SW 1271 (cell line): ENCODE measurements at places on chromosomes 11 and 22.

GRCh38 chr11:84648471-84648870 lies 978.7 kb downstream of the DLG2 start:
- no peak for DNase-seq

GRCh38 chr22:45537734-45538181 lies 35.1 kb downstream of the FBLN1 start:
- DNase-seq: no peak

DNA sequence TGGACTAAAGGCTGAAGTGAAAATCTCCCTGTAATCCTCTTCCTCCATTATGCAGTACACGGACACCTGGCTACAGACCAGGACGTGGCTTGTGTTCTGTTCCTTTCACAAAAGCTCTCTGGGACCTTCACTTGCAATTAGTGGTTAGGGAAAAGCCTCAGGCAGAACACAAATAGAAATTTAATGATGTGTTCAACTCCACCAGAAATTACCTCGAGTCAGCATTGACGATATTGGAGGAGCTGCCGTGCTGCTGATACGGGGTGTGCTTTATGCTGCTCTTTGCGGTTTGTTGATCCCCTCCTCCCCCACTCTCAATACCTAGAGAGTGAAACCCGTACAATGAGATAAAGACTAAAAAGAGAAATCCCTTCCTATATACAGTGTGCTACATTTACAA lies 48.9 kb downstream of the POLD3 start:
- no peak for DNase-seq

- DNase-seq: no peak
These were observed 37.0 kb upstream of the LRRC55 start for GRCh38 chr11:57144531-57145320.

DNA sequence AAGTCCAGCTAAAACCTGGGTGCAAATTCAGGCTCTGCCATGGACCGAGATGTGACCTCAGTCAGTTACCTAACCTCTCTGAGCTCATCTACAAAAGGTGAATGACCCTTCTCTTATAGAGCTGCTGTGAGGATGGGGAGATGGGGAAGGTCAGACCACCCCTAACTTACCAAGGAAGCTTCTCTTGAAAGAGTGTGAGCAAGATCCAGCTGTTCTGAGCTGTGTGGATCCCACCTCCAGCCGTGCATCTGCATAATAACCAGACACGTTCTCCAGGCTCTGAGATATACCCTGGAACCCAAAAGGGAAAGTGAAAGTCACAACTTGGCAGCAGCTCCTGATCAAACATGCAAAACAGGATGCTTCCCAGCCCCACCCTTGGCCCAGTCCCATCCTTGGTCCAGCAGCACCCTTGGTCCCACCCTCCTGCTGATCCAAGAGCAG lies at the start of gene APOL3:
TSS of gene APOL3 (minus strand) at position 257 of the 444 bp plus-strand sequence. CDS start 11,700 bp downstream, outside the sequence.
- no peak for DNase-seq

DNA sequence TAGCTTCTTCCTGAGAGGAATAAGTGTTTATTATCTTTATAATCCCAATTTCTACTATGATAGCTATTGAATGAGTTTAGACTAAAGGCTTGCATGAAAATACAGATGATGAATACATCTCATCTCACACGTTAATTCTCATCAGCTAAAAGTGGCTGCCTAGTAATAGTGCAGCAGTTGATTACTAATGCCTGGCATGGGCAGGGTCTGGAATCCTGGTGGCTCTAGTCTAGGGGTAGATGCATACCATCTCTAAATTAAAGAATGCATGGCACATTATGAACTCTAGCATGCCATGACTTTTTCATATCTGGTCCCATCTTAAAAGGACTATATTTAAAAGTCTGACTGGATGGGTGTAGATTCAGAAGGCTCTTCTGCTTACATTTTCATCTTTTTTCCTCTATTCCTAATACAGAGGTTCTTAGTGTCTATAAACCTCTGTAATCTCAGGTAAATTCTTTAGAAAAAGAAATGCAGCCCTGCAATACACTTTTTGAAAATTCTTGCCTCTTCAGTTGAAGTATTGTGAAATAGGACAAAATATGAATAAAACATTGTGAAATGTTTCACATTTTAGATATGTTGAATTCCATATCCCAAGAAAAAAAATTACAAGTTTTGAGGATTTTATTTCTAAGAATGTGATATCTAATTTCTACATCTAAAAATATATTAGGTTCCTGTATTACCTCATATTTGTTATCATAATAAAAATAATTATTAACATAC lies 187.6 kb downstream of the C11orf87 start:
- no peak for DNase-seq

DNA sequence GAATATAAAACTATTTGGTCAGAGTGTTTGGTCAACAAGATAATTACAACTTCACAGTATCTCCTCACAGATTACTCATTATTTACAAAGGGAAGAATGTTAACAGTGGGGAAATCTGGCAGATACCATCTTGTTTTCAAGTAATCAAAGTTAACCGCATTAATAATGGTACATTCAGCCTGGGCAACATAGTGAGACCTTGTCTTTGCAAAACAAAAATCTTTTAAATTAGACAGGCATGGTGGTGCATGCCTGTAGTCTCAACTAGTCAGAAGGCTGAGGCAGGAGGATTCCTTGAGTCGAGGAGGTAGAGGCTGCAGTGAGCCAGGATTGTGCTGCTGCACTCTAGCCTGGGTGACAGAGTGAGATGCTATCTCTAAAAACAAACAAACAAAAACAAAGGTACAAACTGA lies 78.5 kb downstream of the ACER3 start:
- no peak for DNase-seq

- no peak for DNase-seq
These were observed 93.9 kb downstream of the GRIK4 start for GRCh38 chr11:120605469-120605868.

DNA sequence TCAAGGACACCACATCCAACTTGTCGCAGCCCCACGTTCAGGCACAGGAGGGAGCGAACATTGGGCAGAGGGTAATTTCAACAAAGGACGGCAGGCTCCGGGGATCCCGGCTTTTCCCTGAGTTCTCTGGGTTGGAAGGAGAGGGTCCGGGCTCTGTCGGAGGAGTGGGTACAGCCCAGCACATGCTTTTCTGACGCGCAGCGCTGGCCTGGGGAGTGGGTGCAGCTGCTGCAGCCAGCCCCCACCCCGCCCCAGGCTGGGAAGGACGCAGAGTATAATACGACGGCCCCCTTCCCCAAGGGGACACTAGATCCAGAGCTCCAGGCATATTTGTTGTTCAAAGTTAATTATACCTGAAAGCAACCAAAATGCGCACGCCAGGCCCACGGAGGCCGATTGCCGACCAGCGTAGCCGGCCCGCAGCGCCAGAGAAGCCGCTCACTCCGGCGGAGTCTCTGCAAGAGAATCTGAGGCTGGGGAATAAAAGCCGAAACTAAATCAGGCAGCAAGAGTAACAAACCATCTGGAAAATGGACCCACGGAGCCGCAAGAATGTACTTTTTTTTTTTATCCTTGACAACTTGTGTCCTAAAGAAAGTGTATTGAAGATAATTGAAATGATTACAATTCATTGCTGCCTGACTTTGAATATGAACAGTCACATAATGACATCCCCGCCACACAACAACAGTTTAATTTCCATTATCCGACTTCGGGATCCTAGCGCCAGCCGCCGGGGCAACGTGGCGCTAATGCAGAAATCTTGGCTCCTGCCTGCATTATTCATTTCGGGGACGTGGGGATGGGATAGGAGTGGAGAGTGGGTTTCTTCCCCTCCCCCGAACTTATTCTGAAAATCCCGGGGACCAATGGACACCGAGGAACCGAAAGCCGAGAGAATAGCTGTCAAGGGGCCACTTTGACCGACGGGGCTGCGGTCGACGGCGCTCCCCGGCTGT lies 14.0 kb upstream of the PAX6 start:
- no peak for DNase-seq
